Germinal center (tissue), 1 donor: ENCODE measurements at places on chromosomes 2 and 18.
A peak's percentile ranks its signal among the peaks of the same experiment; 100 is the strongest.

- no peak for DNase-seq
Observed at GRCh38 chr2:54956111-54956627, 94.1 kb downstream of the RTN4 start.

DNA sequence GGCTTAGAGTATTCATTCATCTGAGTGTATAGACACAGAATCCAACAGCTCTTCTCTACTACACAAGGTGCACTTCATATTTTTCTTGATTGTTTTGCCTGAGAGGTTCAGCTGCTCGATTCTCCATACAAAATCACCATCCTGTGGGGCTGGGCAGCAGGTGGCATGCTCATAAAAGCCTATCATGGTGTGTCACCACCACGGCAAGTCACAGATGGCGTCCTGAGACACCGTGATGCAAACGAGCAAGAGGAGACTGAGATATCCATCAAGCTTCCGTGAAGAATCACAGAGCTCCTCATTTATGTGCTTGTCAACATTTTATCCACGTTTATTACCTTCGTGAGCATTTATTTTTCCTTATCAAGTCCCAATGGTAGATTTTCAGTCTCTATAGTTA is 22.4 kb upstream of the NRP2 start:
- DNase-seq: no peak

DNA sequence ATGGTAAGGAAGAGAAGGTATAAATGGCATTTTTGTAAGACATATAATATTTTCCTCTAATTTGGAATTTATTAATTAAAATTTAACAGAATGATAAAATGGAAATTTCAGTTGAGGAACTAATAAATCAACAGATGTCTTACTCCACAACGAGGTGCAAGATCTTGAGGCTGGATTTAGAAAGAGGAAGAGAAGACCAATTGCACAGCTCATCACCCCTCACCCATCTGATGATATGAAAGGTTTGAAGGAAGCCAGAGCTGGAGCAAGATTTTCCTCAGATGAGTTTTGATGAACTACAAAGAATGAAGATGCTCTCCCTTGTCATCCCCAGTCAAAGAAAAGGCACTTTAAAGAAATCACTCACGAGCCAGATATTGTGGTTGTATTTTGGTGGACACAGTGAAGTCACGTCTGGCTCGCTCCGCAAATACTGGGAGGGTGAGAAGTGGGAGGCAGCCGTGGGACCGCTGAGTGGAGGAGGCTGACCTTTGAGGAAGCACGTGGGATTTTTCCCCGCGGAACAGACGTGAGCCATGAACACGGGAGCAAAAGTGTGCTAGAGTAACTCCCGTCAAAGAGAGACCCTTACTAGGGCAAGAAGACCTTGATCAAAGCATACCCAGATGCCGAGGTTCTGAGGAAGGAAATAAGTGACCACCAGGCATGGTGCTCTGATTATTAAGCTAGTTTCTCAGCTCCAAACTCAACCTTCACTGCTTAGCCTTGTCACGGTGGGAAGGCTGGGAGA is 511.4 kb downstream of the RNF144A start:
- no peak for DNase-seq

DNA sequence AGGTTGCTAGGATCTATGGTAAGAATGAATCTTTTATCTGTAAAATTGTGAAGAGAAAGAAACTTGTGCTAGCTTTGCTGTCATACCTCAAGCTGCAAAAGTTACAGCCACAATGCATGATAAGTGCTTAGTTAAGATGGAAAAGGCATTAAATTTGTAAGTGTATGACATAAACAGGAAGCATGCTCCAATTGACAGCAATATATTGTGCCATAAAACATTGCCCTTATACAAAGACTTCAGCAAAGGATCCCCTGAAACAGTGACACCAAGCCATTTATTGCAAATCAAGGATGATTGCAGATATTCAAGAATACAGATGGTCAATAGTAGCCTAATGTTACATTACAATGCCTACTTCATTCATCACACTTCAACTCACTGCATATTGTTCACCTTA is 283.1 kb downstream of the CPS1 start:
- DNase-seq: no peak

- no peak for DNase-seq
Observed at GRCh38 chr18:59479776-59480175, 120.7 kb upstream of the LMAN1 start.

- no peak for DNase-seq
Observed at GRCh38 chr2:107588181-107588580, 238.5 kb upstream of the RGPD4 start.

GRCh38 chr2:26848336-26849055 is 564 bp downstream of the DPYSL5 start:
- peak; percentile 22 for DNase-seq
